ENCODE measurements at places on chromosomes 1 and 21.

DNA sequence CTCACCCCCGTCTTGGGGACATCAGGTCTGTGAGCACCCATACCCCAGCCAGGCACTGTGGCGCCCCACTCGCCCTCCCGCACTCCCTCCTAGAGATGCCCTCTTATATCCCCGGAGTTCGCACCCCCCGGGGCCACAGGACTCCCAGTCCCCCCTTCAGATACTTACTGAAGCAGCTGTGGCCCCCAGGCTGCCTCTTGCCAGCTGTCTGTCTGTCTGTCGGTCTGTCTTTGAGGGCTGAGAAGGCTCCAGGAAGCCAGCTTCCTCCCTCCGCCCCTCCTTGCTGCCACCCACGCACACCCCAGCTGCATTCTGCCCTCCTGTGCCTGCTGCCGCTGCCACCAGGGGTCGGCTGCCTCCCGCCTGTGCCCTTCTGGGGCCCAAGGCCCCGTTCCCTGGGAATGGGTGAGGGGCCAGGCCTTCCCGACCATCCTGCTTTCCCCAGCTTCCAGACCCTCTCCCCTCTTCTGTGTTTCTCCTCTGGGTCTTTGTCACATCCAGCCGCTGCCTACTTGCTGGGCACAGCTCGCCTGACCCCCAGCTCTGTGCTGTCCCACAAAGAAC is at the start of gene PTPN7:
TSS of gene PTPN7 (minus strand) at position 226 of the 564 bp plus-strand sequence. CDS start 1,200 bp downstream, outside the sequence.
- DNase-seq: no peak

DNA sequence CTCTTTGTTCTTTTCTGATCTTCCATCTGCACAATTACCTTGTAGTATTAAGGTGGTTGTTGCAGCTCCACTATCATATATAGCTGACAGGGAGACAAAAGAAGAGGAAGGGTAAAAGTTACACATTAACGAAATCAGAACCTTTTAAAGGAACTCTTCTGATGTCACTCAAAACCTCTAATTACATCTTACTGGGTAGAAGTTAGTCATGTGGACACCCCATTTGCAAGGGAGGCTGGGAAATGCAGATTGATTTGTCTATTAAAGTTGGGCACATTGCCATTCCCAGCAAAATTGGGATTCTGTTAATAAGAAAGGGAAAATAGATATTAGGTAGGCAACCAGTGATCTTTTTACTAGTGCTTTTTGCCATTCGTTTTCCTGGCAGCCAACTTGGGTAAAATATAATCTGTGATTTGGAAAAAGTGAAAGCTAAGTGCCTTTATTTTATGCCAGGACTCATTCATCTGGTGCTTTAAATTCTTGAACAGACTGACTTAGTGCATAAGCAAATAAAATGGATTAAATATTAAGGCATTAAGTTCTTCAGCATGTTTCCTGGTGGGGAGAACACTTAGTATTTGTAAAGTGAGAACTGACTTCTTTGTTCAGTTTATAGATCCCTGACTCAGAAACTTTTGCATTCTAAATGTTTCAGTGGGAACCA is 71.3 kb downstream of the DNM3 start:
- DNase-seq: no peak

GRCh38 chr1:27981145-27981544 is 21.4 kb downstream of the XKR8 start:
- DNase-seq: no peak

GRCh38 chr1:77063118-77063517 is 156.1 kb downstream of the PIGK start:
- no peak for DNase-seq

DNA sequence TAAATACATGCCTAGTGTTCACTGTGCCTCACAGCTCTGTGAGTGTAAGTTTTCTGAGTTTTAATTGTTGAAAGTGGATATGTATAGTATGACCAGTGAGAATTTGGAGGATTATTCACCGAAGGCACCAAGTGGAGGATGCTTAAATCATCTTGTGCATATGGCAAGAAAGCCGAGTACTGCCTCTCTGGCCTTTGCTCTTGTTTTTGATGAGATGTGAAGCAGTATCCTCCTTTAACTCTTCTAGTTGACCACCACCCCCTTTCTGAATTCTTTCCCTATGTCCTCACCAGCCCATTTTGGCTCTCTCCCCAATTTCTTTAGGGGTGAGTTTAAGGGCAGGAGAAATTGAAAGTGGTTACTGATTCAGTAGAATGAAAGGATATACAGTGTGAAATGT is 130.4 kb downstream of the SYT2 start:
- DNase-seq: no peak

GRCh38 chr1:154969860-154970452 is 591 bp downstream of the SHC1 start:
- no peak for DNase-seq

- DNase-seq: no peak
Measured at GRCh38 chr21:31252091-31252490, 92.0 kb downstream of the TIAM1 start.

DNA sequence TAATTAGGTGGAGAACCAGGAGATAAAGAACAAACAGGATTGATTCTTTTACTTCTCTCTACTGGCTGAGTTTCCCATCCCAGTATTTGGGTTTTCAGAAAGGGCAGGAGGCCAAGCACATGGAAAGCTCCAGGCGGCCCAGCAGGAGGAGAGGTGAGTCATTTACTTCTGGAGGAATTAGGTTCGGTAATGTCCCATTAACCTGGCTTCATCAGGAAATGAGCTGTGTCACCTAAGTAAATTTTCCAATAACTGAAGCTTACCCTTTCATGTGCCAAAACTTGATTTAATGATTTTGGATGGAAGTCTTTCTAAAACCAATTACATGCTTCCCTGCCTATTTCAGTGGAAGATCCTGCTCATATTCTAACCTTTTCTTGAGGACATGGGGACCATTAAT is 257.6 kb upstream of the USP24 start:
- DNase-seq: no peak

GRCh38 chr1:183595537-183595936 is 5.3 kb upstream of the NCF2 start:
- DNase-seq: no peak

- no peak for DNase-seq
Measured at GRCh38 chr21:27268290-27268689, 301.4 kb upstream of the ADAMTS5 start.

DNA sequence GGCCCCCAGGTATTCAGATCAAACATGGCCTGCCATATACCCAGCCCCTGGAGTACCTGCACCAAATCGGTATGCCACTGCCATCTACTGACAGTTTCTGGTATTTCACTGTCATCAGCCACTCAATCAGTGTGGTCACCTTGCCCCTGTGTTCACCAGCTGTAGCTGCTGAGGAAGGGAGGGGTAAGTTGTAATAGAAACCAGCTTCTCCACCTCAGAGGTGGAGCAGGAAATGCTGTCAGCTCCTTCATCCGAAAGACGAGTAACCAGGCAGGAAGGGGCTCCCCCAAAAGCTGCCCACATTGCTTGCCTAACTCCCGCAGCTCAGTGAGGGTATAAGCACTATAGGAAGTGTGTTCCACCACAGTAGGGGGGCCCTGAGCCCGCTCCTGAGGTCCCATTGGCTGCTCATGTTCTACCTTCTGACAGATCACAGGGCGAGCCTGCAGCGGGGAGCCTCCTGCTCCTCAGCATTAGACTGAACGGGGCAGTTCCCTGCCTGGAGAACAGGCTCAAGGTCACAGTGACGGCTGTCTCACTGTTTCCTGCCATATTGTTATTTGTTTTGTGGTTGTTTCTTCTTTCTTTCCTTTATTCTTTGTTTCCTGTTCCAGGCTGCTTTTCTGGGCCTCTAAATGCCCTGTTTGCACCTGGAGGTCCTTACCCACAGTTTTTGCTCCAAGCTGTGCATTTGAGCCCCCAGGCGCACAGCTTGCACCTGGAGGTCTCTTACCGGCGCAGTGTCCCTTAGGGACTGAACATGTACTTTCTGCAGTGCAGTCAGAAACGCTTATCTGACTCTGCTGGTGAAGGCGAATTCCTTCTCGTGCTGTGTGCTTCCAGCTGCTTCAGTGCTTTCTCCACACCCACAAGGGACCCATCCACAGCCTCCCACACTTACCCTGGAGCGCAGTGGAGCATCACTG is 1638.3 kb downstream of the MRPL39 start:
- peak; percentile 11 for DNase-seq

GRCh38 chr1:115241309-115241708 is 96.7 kb downstream of the NGF start:
- DNase-seq: no peak

DNA sequence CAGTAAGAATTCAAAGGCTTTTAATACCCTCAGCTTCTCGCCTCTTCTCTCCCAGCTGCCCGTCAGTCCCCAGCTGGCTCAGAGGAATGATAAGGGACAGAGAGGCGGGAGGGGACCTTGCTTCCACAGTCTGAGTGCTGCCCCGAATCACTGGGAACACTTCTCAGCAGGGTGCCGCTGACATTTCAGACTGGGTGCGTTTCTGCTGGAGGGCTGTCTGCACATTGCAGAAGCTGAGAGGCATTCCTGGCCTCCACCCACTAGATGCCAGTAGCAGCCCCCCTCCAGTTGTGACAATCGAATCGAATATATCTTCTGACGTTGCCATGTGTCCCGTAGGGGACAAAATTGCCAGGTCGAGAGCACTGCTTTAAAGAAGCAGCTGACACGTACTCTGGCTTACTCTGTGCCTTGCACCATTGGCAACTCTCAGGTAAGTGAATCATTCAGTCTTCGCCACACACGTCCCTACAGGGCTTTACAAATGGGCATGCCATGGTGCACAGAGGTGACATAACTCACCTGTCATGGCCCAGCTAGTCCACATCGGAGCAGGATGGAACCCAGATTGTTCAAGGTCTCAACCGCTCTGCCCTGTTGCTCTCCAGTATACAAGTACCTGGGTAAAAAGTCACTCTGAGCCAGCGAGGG is 23.9 kb downstream of the CTNNBIP1 start:
- DNase-seq: no peak

DNA sequence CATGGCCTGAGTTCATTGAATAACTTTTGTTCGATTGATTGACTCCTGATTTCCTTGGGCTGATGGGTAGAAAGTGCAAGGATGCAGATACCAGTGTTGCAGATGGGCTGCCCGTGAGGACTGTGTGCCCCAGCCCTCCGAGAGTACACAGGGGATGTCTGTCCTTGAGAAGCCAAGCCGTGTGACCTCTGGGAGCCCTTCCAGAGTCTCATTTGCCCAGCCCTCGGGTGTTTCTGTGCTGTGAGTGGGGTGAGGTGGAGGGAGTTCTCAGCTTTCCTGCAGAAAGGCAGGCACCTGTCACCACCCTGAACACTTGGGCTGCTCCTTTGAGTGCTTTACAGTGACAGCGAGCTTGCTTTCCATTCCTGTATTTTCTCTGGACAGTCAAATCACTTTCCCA is 96.4 kb upstream of the CACNA1E start:
- DNase-seq: no peak

DNA sequence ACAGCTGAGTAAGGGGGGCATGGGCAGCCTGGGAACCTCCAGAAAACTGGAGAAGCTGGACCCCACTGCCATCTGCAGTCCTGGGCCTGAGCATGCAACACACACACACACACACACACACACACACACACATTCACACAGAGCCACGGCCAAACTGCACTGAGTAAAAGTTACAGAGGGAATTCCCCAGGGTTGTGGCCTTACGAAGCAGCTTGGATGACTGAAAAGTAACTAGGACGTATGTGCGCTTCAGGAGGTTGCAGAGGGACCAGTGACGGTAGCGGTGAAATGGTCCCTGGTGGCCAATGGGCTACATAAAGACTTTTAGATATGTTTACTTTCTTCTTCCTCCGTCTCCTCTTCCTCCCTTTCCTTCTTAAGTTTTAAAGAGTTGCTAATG is 232.5 kb upstream of the TMEM51 start:
- no peak for DNase-seq

DNA sequence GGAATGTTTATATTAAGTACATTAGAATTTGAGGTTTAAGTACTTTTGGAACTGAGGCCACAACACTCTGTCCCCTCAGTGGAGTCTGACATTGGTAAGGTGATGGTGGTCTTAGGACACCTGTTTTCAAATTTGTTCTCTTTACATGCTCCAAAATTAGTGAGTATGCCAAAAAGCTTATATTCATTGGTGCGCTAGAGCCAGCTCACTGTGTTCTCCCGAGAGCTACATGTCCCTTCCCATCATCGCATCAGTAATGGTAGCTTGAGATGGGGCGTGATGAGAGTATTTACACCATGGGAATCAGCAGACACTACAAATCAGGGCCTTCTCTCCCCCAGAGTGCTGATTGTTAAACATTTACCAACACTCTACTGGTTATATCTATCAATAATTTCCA is 19.5 kb downstream of the ETS2 start:
- DNase-seq: no peak

- DNase-seq: no peak
Measured at GRCh38 chr1:183850852-183851251, 45.9 kb downstream of the RGL1 start.

- no peak for DNase-seq
Measured at GRCh38 chr1:5513179-5513578, 479.0 kb downstream of the NPHP4 start.

DNA sequence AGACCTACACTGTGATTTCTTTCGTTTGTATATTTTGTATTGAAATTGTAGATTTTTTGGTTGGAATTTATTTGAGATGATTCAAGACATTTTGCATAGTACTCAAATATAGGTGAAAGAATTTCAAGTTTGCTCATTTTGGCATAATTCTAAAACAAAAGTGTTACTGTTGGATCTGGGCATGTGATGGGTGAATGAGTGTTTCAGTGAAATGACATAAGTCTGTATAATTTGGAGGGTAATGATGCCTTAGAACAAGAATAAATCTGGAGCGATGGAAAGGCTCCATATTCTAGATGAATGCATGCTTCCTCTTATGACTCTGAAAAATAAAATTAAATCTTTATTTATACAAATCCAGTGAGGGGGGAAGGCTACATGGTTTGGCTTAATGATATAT is 41.0 kb downstream of the NFIA start:
- DNase-seq: no peak

- no peak for DNase-seq
Measured at GRCh38 chr1:26126321-26127084, 14.9 kb downstream of the PDIK1L start.

- DNase-seq: no peak
Measured at GRCh38 chr1:25727635-25728286, 72.2 kb upstream of the SELENON start.

DNA sequence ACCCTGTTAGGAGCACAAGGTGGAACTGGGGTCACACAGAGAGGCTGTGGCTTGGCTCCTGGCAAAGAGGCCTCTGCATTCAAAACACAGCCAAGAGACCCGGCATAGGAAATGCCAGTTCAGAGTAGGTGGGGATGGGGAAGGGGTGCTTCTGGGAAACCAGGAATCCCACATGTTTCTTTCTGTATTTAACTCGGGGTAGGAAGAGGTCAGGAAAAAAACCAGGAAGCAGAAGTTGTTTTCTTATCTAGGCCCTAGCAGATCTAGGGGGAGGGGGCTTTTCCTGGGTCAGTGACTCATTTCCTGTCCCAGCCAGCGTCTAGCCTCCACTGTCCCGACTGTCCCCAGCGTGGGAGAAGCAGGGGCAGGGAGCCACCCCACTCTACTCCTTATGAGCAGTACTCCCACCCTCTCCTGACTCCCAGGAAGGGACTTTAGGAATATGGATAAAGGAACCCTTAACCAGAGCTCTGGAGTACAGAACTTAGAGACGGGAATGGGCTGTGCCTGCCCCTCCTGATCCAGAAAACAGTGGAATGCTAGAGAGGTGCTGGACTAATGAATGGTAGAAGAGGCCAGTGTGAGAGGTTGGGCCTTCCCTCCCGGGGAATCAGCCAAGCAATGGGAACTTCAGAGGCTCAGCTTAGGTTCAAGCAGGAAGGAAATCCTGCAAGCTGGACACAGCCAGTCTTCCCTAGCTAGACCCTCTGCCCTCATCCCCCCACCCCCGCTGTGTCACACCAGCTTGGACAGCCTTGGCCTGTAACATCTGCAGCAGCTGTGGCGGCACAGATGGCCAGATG is 5.7 kb downstream of the FHL3 start:
- no peak for DNase-seq

- DNase-seq: no peak
Measured at GRCh38 chr1:220770245-220770913, 16.3 kb upstream of the MTARC1 start.
